ENCODE measurements at places on chromosomes 12 and 14. TPM values are rescaled to one million over a fixed set of nuclear protein-coding genes. Genes with fewer than 3 reads are reported as not detected.

Gene TAS2R13
- 3.8 TPM for total RNA-seq

Gene LMO3
- 0.53 TPM for total RNA-seq

- no peak overlapping the region for H3K4me3 ChIP-seq
- H3K27me3 ChIP-seq = no peaks in the 10 kb centered on the region
- DNase-seq = no peak
- H3K36me3 ChIP-seq = peaks cover 9% of the 10 kb centered on the region
These were observed 75.1 kb downstream of the CLMN start for GRCh38 chr14:95244587-95244986.

Gene SDR39U1
- total RNA-seq = 64.2 TPM

Gene FOXJ2
- total RNA-seq = 16.7 TPM

GRCh38 chr12:131776237-131776889 lies 51.8 kb upstream of the MMP17 start:
- no peaks in the 10 kb centered on the region for H3K4me1 ChIP-seq
- H3K36me3 ChIP-seq = peaks cover 27% of the 10 kb centered on the region
- DNase-seq = no peak
- H3K27me3 ChIP-seq = no peaks in the 10 kb centered on the region
- H3K27ac ChIP-seq = peak overlapping the region; percentile 34
- H3K4me3 ChIP-seq = no peak overlapping the region

Gene ST8SIA1
- total RNA-seq = 1.2 TPM

DNA sequence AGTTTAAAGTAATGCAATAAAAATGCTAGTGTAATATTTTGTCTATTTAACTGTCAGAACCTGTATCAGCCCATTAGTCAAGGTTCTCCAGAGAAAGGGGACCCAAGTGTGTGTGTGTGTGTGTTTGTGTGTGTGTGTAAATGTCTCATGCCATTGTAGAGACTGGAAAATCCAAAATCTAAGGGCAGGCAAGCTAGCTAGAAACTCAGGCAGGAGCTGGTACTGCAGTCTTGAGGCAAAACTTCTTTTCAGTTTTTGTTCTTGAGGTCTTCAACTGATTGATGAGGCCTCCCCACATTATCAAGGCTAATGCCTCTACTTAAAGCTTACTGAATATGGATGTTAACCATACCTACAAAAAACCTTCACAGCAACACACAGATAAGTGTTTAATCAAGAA lies 126.7 kb downstream of the PRKD1 start:
- no peak overlapping the region for H3K27ac ChIP-seq
- H3K27me3 ChIP-seq = no peaks in the 10 kb centered on the region
- H3K4me1 ChIP-seq = no peaks in the 10 kb centered on the region
- no peak overlapping the region for H3K4me3 ChIP-seq

DNA sequence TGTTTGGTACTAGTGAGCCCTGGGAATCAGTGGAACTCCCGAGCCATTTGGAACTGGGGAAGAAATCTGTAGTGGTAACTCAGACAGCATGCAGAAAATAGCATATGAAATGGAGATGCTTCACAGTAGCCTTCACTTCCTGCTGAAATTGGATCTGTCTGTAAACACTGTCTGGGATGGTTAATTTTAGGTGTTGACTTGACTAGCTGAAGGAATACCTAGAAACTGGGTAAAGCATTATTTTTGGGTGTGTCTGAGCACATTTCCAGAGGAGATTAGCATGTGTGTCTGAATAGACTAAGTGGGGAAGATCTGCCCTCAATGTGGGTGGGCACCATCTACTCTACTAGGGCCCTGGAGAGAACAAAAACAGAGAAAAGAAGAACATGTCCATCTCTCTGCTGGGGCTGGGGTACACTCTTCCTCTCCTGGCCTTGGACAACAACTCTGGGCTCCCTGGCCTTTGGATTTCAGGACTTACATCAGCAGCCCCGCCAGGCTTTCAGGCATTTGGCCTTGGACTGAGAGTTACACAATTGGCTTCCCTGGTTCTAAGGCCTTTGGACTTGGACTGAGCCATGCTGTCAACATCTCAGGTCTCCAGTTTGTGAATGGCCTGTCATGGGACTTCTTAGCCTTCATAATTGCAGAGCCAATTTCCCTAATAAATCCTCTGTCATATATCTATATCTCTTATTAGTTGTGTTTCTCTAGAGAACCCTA lies 14.0 kb upstream of the CRADD start:
- H3K27ac ChIP-seq = no peak overlapping the region
- no peaks in the 10 kb centered on the region for H3K27me3 ChIP-seq
- H3K36me3 ChIP-seq = no peaks in the 10 kb centered on the region

GRCh38 chr12:105107171-105107493 lies 399 bp upstream of the WASHC4 start:
- H3K4me1 ChIP-seq = peaks cover 40% of the 10 kb centered on the region
- peak overlapping the region; percentile 94 for H3K4me3 ChIP-seq
- H3K27me3 ChIP-seq = no peaks in the 10 kb centered on the region
- H3K36me3 ChIP-seq = peaks cover 4% of the 10 kb centered on the region

DNA sequence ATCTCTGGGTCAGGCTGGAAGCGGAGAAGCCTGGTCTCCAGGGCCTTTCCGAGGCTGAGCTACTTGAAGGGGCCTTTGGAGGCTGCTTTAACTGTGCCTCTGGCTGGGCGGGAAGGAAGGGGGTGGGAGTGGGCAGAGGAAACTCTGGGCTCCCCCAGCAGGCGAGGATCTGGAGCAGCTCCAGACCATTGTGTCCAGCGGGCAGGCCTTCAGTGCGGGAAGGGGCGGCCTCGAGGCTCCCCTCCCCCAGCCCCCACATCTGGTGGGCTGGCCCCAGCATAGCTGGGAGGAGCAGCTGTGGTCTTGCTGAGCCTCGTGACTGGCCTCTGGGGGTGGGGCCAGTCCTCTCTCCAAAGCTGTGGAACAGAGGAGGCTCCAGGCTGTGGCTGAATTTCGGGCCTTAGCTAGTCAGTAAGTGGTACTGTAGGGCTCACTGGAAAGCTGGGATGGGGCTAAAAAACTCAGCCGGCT lies 3.4 kb downstream of the TAMALIN start:
- peak; percentile 68 for DNase-seq
- peak overlapping the region; percentile 85 for H3K27ac ChIP-seq
- H3K4me3 ChIP-seq = peak overlapping the region; percentile 28

Gene DIABLO
- total RNA-seq = 76.4 TPM

- H3K27ac ChIP-seq = no peak overlapping the region
- H3K4me1 ChIP-seq = no peaks in the 10 kb centered on the region
- no peaks in the 10 kb centered on the region for H3K36me3 ChIP-seq
- DNase-seq = no peak
- no peak overlapping the region for H3K4me3 ChIP-seq
- H3K27me3 ChIP-seq = no peaks in the 10 kb centered on the region
These were observed 54.1 kb upstream of the DIO3 start for GRCh38 chr14:101506926-101507835.

DNA sequence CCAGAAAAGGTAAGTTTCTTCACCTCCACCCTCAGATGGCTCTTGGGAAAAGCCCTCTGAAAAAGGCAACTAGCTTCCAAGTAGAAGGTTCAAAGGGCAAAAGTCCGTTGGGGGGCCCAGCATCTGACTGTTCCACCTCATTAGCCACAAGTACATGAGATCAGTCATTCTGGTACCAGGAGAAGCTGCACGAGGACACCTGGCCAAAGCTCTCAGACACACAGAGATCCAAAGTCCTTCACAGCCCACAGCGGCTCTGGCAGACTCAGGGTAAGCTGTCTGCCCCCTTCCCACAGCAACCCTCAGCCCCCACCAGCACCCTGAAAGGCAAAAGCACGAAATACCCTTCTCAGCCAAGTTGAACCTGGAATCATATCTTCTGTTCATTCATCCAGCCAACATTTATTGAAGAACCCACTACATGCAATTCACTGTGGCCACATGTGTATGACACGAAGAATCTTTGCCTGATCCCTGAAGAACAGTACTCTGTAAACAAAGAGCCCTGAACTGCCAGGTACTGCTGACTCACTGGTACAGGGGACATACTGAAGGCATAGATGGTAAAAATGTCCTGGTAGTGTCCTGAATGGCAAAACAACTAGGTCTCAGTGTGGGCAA lies 19.0 kb downstream of the SLC7A7 start:
- DNase-seq = no peak
- no peaks in the 10 kb centered on the region for H3K36me3 ChIP-seq
- no peak overlapping the region for H3K27ac ChIP-seq
- peaks cover 1% of the 10 kb centered on the region for H3K27me3 ChIP-seq
- H3K4me1 ChIP-seq = peaks cover 4% of the 10 kb centered on the region

DNA sequence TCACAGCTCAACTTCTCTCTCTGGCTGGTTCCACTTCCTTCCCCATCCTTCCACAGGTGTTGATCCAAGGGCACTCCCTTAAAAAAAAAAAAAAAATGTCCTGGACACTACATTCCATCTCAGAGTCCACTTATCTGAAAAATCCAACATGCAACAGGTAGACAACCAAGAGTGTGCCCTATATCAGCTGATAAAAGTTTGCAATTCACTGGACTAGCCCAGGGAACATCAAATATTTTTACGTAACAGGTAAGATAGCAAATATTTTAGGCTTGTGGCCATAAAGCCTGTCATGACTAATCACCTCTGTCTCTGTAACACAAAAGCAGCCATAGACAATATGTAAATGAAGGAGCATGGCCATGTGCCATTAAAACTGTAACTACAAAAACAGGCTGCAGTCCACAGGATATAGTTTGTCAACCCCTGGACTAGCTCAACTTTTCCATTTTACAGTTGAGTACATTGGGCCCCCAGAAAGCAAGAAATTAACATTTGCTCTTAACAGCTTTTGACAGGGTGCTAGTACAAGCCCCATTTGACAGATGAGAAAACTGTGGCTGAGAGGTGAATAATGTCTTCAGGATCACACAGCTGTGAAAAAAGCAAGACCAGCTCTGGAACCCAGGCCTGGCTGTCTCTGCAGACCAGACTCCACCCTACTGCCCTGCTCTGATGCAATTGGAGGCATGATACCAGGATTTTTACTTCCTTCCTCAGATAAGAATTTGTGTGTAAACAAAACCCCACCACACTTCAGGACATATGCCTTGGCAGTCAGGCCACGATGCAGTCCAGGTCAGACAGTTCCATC lies 68.9 kb downstream of the CMKLR1 start:
- no peaks in the 10 kb centered on the region for H3K36me3 ChIP-seq
- no peak overlapping the region for H3K4me3 ChIP-seq
- no peak overlapping the region for H3K27ac ChIP-seq
- H3K27me3 ChIP-seq = peaks cover 23% of the 10 kb centered on the region
- no peak for DNase-seq

Gene IRF2BPL
- total RNA-seq = 126 TPM

Gene CIDEB
- total RNA-seq = not detected
